ENCODE measurements at places on chromosomes 7 and 10. TPM values are rescaled to one million over a fixed set of nuclear protein-coding genes. Genes with fewer than 3 reads are reported as not detected.

DNA sequence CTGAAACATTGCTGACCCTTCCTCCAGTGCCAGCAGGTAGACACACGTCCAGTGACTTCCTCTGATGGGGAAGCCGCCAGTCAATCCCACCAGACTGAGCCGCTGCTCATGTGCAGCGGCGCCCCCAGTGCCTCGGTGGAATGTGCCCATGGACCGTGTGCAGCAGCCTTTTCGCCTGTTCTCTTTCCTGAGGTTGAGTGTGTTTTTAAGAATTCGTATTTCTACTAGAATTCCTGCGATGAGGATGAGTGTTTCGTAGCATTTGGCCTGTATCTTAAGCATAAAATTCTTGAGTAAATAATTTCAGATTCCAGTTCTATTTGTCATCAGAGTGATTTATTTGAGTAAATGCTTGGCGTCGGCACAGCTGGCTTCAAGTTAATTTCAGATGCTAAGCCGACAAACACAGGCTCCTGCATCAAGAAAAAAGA, 35.4 kb downstream of the BNIP3 start:
- DNase-seq = no peak

Gene LRRD1
- not detected for total RNA-seq

DNA sequence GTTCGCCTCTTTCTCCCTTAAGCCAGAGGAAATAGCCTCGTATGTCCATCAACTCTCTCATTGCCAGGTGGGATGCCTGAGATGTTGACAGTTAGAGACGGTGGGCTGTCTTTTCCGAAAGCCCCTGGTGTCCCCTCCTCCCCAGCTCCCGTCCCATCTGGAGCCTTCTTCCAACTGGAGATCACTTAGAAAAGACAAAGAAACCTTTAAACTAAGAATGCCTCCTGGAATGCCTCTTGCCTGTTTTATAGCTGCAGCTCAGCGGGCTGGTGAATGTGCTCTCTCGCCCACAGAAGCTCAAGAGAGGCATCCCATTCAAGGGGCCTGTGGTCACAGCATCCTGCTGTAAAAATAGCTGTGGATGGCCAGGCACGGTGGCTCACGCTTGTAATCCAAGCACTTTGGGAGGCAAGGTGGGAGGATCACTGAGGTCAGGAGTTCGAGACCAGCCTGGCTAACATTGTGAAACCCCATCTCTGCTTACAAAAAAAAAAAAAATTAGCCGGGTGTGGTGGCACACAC, 5.2 kb upstream of the MYL10 start:
- DNase-seq = no peak

DNA sequence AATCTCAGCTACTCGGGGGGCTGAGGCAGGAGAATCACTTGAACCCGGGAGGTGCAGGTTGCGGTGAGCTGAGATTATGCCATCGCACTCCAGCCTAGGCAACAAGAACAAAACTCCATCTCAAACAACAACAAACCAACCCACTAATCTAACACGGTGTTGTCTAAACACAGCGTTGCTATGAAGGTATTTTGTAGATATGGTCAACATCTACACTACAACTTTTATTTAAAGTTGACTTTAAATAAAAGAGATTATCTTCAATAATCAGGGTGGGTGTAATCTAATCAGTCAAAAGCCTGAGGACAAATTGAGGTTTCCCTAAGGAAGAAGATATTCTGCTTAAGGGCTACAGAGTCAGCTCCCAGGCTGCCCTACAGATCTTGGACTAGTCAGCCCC, 24.2 kb downstream of the BAIAP2L1 start:
- no peak for DNase-seq

DNA sequence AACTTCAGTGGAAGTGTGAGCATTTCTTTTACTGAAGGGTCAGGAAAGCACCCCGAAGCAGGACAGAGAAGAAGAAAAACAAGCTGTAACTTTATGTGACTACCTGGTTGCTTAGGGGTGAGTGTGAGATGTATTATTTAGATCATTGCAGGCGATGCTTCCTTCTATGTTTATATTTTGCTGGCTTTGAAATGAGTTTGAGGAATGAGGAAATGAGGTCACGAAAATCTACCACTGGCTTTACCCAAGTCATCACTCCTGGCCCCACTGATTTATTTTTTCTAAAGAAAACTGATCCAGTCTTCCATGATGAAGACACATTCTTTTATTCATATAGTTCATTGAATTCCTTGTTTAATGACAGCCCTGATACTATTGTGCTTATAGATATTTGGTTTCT, 716.6 kb upstream of the FZD8 start:
- no peak for DNase-seq

Gene TFAM
- 36.9 TPM for total RNA-seq

Gene PNLIPRP1
- total RNA-seq = not detected
